IPS DF 6.9 (cell line): ENCODE measurements at places on chromosomes 5 and 9.

DNA sequence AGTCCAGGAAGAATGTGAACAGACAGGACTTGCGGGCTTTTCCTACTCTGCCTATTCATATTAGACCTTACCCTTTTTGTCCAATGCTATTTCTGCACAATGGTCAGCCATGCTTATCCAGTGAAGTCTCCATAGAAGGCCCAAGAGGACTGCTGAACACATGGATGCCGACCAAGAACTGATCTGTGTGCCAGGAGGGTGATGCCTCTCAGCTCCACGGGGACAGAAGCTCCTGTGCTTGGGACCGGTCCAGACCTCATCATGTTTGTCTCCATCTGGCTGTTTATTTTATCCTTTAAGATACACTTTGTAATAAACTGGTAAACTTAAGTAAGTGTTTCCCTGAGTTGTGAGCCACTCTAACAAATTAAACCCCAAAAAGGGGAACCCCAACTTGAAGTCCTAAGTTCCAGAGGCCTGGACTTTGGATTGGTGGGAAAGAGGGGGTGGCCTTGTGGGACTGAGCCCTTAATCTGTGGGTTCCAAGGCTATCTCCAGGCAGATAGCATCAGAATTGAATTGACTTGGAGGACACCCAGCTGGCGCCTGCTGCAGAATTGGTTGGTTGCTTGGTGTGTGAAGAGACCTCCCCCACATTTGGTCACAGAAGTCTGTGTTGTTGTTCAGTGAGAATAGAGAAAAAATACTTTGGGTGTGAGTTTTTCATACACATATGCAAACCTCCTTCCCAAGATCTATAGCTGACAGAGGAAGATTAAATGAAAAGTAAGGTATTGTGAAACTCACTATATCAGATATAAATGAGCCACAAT is 57.9 kb upstream of the ANKH start:
- DNase-seq, result no peak
- no peak overlapping the region for H3K27ac ChIP-seq
- H3K36me3 ChIP-seq, result no peaks in the 10 kb centered on the region
- H3K4me1 ChIP-seq, result no peaks in the 10 kb centered on the region

DNA sequence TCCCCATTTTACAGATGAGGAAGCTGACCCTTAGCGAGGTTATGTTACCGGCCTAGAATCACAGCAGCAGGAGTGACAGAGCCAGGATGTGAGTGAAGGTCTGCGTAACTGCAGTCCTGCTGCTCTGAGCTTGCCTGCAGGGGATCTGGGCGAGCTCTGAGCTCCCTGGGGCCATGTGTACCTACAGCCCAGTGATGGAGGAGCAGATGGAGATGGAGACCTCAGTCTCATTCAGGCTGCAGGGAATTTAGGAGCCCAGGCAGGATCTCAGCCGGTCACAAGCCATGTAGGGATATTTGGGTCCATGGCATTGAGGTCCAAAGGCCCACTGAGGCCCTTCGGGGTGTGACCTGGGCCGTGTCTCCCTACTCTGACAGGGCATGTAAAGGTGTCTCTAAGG is 170.6 kb downstream of the CACNA1B start:
- no peak for DNase-seq
- no peak overlapping the region for H3K4me3 ChIP-seq
- H3K36me3 ChIP-seq, result no peaks in the 10 kb centered on the region; the same call in 1 of the 2 replicates
- no peak overlapping the region for H3K27ac ChIP-seq
- H3K27me3 ChIP-seq, result no peaks in the 10 kb centered on the region
- no peaks in the 10 kb centered on the region; the same call in 1 of the 2 replicates for H3K4me1 ChIP-seq

DNA sequence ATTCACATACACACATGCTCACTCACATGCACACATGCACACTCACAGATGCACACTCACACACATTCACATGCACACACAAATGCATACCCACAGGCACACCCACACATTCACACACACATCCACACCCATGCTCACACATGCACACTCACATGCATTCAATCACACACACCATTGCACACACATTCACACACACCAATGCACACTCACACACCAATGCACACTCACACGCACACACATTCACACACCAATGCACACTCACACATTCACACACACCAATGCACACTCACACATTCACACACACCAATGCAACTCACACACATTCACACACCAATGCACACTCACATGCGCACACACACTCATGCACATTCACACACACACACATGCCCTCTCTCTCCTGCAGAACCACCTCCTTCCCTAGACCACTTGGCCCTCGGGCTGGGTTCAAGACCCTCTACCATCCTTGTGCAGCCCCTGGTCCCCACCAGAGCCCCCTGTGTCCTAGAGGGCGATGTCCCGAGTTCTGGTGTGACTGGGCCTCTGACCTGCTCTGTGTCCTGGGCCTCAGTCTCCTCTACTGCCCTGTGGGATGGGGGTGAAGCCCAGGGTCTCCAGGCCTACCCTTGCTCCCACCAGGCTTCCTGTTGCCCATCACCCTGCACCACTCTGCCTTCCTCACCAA is 139.0 kb downstream of the OLFM1 start:
- no peak for DNase-seq
- 0 out of 2 replicates have a peak, but pooled peaks cover 1% of the 10 kb centered on the region for H3K4me1 ChIP-seq
- H3K27me3 ChIP-seq, result no peaks in the 10 kb centered on the region
- H3K27ac ChIP-seq, result no peak overlapping the region

- no peak overlapping the region for H3K4me3 ChIP-seq
- H3K4me1 ChIP-seq, result no peaks in the 10 kb centered on the region
- H3K36me3 ChIP-seq, result no peaks in the 10 kb centered on the region
- H3K27ac ChIP-seq, result no peak overlapping the region
- no peaks in the 10 kb centered on the region for H3K27me3 ChIP-seq
- no peak for DNase-seq
Observed at GRCh38 chr5:171149772-171150171, 159.3 kb upstream of the TLX3 start.

DNA sequence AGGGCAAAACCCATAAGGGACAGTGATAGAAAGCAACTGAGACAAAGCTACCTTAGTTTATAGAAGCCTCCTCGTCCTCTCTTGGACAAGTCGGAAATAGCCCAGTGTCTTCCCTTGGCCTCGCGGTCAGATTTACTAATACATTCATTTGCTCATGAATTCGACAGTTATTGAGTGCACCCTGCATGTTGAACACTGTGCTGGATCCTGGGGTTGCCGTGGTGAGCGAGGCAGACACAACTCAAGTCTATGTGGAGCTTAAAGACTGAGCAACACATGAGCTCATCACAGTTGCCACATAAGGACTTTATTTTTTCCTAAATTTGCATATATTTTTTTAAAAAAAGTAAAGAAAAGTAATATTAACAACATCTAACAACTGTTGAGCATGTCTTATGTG is 411.1 kb upstream of the ITGA1 start:
- H3K4me3 ChIP-seq, result no peak overlapping the region
- no peaks in the 10 kb centered on the region for H3K36me3 ChIP-seq
- no peaks in the 10 kb centered on the region for H3K4me1 ChIP-seq
- no peak overlapping the region for H3K27ac ChIP-seq
- no peaks in the 10 kb centered on the region for H3K27me3 ChIP-seq

GRCh38 chr9:132774886-132775285 is 103.2 kb downstream of the AK8 start:
- DNase-seq, result no peak
- no peaks in the 10 kb centered on the region for H3K36me3 ChIP-seq
- H3K27ac ChIP-seq, result no peak overlapping the region
- H3K27me3 ChIP-seq, result no peaks in the 10 kb centered on the region
- peaks cover 3% of the 10 kb centered on the region; the same call in 1 of the 2 replicates for H3K4me1 ChIP-seq

DNA sequence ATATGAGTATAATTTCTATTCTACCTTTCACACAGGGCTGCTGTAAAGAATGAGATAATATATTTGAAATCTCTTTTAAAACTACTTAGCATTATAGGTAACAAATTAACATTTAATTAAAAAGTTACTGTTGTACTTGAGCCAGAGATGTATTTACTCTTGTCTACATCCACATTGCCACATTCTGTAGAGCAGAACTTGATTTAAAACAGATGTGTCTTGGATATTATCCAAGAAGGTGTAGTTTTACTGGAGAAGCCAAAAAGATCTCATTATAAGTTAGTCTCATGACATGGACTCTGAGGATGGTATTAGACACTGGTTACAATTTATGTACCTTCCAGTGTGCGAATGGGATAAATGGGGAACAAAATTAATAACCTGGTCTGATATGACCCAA is 293.1 kb upstream of the CCNH start:
- no peaks in the 10 kb centered on the region for H3K27me3 ChIP-seq
- H3K36me3 ChIP-seq, result no peaks in the 10 kb centered on the region
- no peak overlapping the region for H3K27ac ChIP-seq
- no peaks in the 10 kb centered on the region for H3K4me1 ChIP-seq
- no peak overlapping the region for H3K4me3 ChIP-seq

- H3K36me3 ChIP-seq, result no peaks in the 10 kb centered on the region
- H3K27ac ChIP-seq, result no peak overlapping the region
- no peak overlapping the region for H3K4me3 ChIP-seq
- H3K27me3 ChIP-seq, result no peaks in the 10 kb centered on the region
Observed at GRCh38 chr5:96703995-96704394, 41.8 kb downstream of the CAST start.

DNA sequence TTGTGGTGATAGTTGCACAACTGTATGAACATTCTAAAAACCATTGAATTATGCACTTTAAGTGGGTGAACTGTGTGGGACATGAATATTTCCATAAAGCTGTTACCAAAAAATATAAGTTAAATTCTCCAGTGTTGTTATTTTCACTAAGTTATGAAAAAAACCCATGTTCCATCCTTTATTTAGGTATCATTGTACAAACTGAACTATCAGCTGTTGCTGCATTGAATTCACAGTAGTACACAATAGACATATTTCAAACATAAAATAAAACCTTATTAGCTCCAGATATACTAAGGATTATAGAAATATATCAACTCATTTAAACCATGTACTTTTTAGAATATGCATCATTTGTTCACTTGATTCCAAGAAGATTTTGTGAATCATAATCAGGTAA is 192.1 kb downstream of the COMMD10 start:
- H3K36me3 ChIP-seq, result no peaks in the 10 kb centered on the region
- DNase-seq, result no peak
- H3K4me3 ChIP-seq, result no peak overlapping the region
- H3K27ac ChIP-seq, result no peak overlapping the region
- no peaks in the 10 kb centered on the region for H3K27me3 ChIP-seq

DNA sequence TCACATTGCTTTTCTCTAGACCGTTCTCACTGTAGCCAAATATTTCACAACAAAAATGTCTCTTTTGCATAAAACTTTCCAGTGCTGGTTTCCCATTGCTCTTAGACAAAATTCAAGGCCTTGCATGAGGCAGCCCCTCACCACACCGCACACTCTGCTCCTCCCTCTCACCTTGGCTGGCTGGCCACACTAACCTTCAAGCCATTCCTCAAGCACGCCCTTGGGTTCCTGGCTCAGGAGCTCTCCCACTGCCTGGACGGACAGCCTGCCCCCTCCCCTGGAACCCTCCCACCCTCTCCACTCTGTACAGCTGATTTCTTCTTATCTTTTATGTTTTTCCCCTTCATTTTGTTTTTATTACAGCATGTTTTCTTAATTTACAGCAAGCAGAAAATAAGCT is 83.2 kb downstream of the PDZD2 start:
- H3K4me3 ChIP-seq, result no peak overlapping the region
- H3K4me1 ChIP-seq, result peaks cover 4% of the 10 kb centered on the region
- DNase-seq, result no peak
- no peaks in the 10 kb centered on the region for H3K36me3 ChIP-seq
- no peak overlapping the region for H3K27ac ChIP-seq

DNA sequence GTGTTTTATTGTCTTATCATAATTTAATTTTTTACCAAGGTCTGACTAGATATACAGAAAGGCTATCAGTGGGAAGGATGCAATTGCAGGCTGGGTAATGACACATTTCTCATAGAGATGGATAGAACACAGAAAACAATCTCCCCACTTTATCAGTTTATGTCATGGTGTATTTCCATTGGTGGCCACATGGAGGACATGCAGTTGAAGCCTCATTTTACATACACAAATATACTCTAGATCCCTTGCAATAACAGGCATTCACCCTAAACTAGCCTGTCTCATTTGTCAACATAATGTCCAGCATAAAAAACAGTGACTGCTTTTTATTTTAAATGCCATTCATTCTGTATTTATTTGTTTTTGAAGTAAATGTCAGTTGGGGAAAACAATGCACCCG is 526.3 kb downstream of the GABRG2 start:
- no peak overlapping the region for H3K4me3 ChIP-seq
- no peaks in the 10 kb centered on the region for H3K4me1 ChIP-seq
- no peaks in the 10 kb centered on the region for H3K36me3 ChIP-seq
- DNase-seq, result peak; percentile 20
- H3K27ac ChIP-seq, result no peak overlapping the region

GRCh38 chr5:127943061-127943371 is 140.6 kb upstream of the SLC12A2 start:
- no peaks in the 10 kb centered on the region for H3K36me3 ChIP-seq
- no peaks in the 10 kb centered on the region; the same call in 1 of the 2 replicates for H3K27me3 ChIP-seq
- H3K27ac ChIP-seq, result no peak overlapping the region
- H3K4me1 ChIP-seq, result no peaks in the 10 kb centered on the region

DNA sequence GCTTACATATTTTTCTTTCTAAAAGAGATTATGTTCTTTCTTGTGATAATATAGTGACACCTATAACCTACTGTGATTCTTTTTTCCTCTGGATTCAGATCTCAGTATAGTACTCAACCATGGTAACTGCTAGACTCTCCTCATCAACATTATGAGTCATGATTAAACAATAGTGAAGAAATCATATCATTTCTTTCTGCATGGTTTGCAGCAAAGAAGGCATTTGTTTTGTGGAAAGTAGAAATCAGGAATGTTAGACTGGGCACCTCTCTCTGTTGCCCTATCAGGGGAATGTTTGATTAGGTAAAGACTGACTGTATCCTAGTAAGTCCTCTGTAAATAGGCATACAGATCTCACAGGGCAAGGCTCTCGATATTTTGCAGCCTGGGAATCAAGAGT is 25.6 kb upstream of the SMC2 start:
- H3K36me3 ChIP-seq, result no peaks in the 10 kb centered on the region
- H3K27me3 ChIP-seq, result no peaks in the 10 kb centered on the region
- no peaks in the 10 kb centered on the region for H3K4me1 ChIP-seq
- no peak overlapping the region for H3K27ac ChIP-seq
- DNase-seq, result no peak

DNA sequence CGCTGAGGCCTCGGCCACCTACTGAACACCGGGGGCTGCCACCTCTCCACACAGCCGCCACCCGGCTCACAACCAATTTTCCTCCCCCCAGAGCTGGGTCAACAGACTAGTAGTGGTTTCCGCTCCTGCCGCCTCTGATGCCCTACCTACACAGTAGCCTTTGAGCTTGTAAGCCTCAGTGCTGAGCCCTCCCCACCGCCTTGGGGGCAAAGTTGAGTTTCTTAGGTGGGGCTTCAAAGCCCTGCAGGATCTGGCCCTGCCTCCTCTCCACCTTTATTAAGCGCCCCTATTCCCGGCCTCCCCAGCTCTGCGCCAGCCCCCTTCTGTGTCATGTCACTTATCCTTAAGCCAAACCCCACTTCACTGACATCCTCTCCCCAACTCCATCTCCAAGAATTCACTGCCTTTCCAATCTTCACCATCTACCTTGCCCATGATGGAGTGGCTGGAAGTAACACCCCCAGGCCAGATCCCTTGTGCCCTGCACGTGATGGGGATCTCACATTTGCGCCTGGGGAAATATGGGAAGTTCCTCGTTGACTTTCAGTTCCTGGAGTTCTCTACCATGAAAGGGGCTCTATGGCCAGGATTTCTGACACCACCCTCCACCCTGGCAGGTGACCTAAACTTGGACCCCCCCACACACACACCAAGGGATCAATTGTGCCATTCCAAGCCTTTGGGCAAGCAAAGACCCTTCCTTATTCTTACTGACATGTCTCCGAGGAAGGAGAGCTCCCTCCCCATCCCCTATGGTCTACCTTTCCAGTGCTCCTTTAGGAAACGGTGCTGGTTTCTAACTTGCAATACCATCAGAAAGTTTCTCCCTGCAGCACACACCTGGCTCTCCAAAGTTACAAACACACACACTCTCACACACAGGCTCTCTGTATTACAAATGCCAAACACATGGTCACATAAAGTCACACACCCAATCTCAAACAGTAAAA is 2.7 kb upstream of the CNTFR start:
- no peaks in the 10 kb centered on the region for H3K36me3 ChIP-seq
- H3K27me3 ChIP-seq, result peaks cover 58% of the 10 kb centered on the region
- H3K27ac ChIP-seq, result no peak overlapping the region
